ENCODE measurements at places on chromosomes 3 and 15.

GRCh38 chr3:159586571-159587202 is 401.9 kb upstream of the IL12A start:
- DNase-seq = no peak

DNA sequence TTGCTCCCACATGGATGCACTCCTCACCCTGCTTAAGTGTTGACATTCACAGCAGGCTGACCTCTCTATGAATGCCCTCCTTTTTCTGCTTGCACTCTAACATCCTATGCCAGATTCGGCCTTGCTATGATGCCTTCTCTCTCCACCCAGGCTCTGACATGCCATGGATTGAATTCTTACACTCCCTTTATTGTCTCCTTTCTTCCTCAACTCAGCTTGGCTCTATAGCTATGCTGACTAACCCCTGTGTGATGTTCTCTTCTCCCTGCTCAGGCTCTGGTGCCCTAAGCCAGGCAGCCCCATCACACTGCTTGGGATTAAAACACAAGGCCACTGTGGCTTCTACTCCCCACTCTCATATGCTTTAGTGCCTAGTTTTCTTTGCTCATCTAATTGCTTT is 563.7 kb downstream of the NSUN3 start:
- DNase-seq = no peak

- DNase-seq = no peak
These were observed 252.9 kb downstream of the EBLN2 start for GRCh38 chr3:73314151-73314951.

- DNase-seq = no peak
These were observed 96.5 kb upstream of the TNFAIP8L3 start for GRCh38 chr15:51191072-51191670.
